ENCODE measurements at places on chromosomes 7 and 10.
A peak's percentile ranks its signal among the peaks of the same experiment; 100 is the strongest.

- H3K4me3 ChIP-seq = no peak overlapping the region
- peaks cover 52% of the 10 kb centered on the region for H3K4me1 ChIP-seq
- H3K27me3 ChIP-seq = no peaks in the 10 kb centered on the region
- DNase-seq = no peak
Observed at GRCh38 chr7:12653518-12653917, 33.9 kb upstream of the ARL4A start.

DNA sequence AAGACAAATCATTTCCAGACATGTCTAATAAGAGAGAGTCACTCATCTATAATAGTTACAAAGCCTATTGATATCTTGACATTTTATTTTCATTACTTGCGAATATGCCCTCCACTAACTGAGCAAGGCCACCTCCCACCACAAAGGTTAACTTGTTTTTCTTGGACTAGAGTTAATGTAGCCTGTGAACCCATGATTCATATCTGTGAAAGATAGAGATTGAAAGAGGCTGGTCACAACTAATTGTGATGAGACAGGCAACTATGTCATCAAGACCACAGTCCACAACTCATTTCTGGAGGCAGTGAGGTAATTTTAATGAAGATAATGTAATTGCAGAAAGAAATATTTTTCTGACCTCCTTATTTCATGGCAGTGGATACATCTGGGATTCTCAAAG is 491.8 kb upstream of the TPK1 start:
- no peak for DNase-seq
- H3K4me3 ChIP-seq = no peak overlapping the region
- no peak overlapping the region for H3K27ac ChIP-seq
- H3K36me3 ChIP-seq = no peaks in the 10 kb centered on the region
- no peaks in the 10 kb centered on the region for H3K27me3 ChIP-seq

GRCh38 chr7:19269301-19269700 is 124.1 kb upstream of the FERD3L start:
- DNase-seq = no peak
- H3K27me3 ChIP-seq = no peaks in the 10 kb centered on the region
- H3K27ac ChIP-seq = no peak overlapping the region
- H3K4me1 ChIP-seq = no peaks in the 10 kb centered on the region
- H3K4me3 ChIP-seq = no peak overlapping the region

DNA sequence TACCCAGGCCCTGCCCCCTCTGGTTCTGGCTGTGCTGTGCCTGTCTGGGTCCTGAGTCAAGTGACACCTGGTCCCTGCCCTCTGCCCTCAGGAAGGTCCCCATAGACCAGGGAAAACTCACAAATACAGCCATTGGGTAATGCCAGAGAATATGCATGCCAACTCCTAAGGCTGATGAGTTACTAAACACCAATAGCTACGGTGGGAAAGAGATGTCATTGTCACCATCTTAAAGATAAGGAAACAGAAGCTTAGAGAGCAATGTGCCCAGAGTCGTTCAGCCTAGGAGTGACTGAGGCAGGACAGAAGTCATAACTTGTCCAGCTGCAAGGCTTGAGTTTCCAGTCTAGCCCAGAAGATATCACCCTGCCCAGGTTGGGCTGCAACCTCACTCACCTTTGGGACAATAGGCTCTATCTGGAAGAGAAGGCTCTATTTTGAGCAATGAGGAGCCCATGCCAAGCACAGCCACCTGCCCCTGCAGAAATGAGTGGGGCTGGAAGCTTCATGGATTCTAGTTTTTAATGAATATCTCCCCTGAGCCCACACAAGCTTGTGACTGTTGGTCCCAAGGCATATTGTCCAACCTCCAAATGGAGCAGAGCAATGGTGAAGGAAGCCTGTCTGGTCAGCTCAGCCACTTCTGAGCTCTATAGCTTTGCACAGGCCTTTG is 42.6 kb downstream of the ZNF273 start:
- no peaks in the 10 kb centered on the region for H3K36me3 ChIP-seq
- H3K27ac ChIP-seq = no peak overlapping the region
- no peak overlapping the region for H3K4me3 ChIP-seq
- peaks cover 11% of the 10 kb centered on the region for H3K4me1 ChIP-seq
- H3K27me3 ChIP-seq = peaks cover 44% of the 10 kb centered on the region

DNA sequence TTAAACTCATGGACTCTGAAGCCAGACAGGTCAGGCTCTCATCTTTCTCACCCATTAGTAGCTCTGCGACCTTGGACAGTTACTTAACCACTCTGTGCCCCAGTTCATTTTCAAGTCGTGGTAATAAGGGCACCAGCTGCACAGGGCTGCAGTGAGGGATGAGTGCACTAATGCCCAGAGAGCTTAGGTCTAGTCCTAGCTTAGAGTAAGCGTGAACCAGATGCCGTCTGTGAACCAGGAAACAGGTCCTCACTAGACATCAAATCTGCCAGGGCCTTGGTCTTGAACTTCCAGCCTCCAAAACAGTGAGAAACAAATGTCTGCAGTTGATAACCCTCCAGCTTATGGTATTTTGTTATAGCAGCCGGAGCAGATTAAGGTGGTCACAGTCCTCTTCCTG is 222.4 kb upstream of the PFKP start:
- no peaks in the 10 kb centered on the region for H3K36me3 ChIP-seq
- H3K27me3 ChIP-seq = peaks cover 31% of the 10 kb centered on the region
- H3K27ac ChIP-seq = no peak overlapping the region
- DNase-seq = no peak
- H3K4me1 ChIP-seq = no peaks in the 10 kb centered on the region
- H3K4me3 ChIP-seq = no peak overlapping the region

DNA sequence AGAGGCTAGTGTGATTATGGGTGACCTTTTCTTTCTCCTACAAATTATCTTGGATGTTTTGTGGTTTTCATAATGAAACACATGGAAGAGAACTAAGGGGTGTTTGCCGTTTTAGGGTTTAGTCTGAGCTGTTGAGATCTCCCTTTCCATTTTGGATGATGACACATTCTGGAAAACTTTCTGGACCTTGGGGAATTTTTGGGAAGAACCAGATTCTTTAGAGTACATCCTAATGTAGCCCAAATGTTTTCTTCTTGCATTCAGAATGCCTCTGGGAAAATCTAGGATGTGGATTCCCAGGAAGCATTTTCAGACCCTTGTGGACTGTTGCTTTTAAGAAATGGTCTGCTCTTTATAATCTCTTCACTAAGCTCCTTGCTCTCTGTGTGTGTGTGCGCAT is 165.7 kb downstream of the SORCS3 start:
- no peaks in the 10 kb centered on the region for H3K36me3 ChIP-seq
- no peak overlapping the region for H3K27ac ChIP-seq
- no peak for DNase-seq
- peaks cover 11% of the 10 kb centered on the region for H3K27me3 ChIP-seq
- H3K4me3 ChIP-seq = no peak overlapping the region

GRCh38 chr7:81684514-81685269 is 85.2 kb downstream of the HGF start:
- H3K27ac ChIP-seq = peak overlapping the region; percentile 70
- H3K36me3 ChIP-seq = no peaks in the 10 kb centered on the region
- peaks cover 31% of the 10 kb centered on the region for H3K4me1 ChIP-seq
- H3K27me3 ChIP-seq = no peaks in the 10 kb centered on the region

DNA sequence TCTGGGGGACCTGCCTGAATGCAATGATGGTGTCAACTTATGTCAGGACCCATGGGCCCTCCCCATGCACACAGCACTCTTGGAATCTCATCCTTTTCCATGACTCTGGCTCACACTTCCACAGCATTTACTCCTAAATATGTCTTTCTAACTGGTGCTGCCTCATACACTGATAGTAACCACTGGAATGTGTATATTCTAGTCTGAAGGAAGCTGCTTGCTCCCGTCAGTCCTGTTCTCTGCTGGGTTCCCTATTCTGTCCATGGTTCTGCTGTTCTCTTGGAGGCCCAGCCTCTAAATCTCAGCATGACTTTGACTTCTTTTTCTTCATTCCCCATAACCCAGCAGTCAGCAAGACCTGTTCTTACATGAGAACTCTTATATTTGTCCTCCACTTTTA is 1055.1 kb downstream of the KCNMA1 start:
- no peaks in the 10 kb centered on the region for H3K27me3 ChIP-seq
- no peaks in the 10 kb centered on the region for H3K36me3 ChIP-seq
- H3K4me3 ChIP-seq = no peak overlapping the region

DNA sequence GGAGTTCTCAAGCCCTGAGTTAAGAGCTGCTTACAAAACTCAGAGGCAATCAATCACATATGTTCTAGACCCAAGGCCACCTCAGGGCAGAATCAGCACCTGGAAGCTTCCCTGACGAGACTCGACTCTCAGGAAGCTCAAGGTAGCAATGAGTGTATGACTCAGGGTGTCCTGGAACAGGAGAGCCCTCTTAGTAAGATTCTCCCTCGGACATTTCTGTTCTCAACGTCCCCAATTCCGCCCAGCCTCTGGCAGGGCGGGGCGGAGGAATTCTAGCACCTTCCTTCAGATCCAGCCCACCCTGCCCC is 39.6 kb upstream of the PROSER2 start:
- H3K27me3 ChIP-seq = peaks cover 11% of the 10 kb centered on the region
- peaks cover 5% of the 10 kb centered on the region for H3K36me3 ChIP-seq
- H3K4me3 ChIP-seq = no peak overlapping the region
- no peak overlapping the region for H3K27ac ChIP-seq
- no peaks in the 10 kb centered on the region for H3K4me1 ChIP-seq

DNA sequence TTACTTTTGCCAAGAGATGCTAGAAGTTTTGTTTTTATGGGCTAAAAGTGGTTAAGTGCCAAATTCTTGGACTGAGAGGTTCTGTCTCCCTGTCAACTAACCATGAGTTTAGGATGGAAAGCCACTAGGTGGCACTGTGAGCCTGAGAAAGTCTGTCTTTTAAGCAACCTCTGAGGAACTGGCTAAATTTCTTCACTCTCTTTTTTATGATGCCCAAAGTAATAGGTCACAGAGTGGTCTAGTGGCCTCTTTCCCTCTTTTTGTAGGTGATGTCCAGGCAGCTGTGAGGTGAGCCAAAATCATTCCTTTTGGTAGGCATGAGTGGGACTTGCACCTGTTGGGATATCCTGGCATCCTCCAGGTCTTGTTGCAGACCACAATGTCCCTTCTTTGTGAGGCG is 56.8 kb downstream of the SND1 start:
- H3K27ac ChIP-seq = no peak overlapping the region
- H3K27me3 ChIP-seq = no peaks in the 10 kb centered on the region
- H3K4me3 ChIP-seq = no peak overlapping the region
- no peaks in the 10 kb centered on the region for H3K4me1 ChIP-seq

DNA sequence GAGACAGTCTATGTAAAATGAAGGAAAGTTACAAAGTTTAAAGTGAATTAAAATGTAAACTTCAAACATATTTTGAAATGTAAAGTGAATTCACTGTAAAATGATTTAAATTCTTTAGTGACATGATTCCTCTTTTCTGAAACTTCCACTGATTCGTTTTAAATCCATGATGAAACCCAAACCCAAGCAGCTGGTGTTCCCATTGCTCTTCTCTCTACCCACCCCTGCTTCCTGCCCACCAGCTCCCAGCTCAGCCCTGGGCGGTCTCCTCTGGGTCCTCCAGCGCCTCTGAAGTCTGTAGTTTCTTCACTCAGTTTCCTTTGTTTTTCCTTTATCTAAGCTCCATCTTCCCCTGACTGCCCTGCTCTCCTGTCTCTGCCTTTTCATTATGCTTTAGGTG is 175.9 kb downstream of the SNX10 start:
- no peaks in the 10 kb centered on the region for H3K27me3 ChIP-seq
- peaks cover 13% of the 10 kb centered on the region for H3K4me1 ChIP-seq
- no peak overlapping the region for H3K4me3 ChIP-seq
- H3K27ac ChIP-seq = no peak overlapping the region
- DNase-seq = no peak

DNA sequence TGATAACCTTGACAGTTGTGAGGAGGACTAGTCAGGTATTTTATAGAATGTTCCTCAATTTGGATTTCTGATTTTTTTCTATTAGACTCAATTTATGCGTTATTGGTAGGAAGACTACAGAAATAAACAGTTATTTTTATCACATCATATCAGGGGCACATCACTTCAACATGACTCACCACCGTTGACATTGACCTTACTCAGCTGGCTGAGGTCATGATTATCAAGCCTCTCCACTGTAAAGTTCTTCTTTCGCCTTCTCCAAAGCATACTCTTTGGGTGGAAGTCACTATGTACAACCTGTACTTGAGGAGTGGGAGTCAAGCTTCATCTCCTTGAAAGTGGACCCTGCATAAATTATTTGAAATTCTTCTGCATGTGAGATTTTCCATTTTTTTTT is 194.3 kb upstream of the IGFBP3 start:
- H3K4me3 ChIP-seq = no peak overlapping the region
- DNase-seq = no peak
- no peak overlapping the region for H3K27ac ChIP-seq

GRCh38 chr7:22781230-22781711 is 41.4 kb downstream of the TOMM7 start:
- DNase-seq = no peak
- H3K36me3 ChIP-seq = no peaks in the 10 kb centered on the region
- H3K4me1 ChIP-seq = no peaks in the 10 kb centered on the region
- H3K27ac ChIP-seq = no peak overlapping the region

All from mesothelial cell of epicardium (in vitro differentiated cells).